ENCODE measurements at places on chromosomes 2 and 18. TPM values are rescaled to one million over a fixed set of nuclear protein-coding genes. Genes with fewer than 3 reads are reported as not detected.

Gene ATP8B1
- 54.6 TPM for total RNA-seq

Gene M1AP
- not detected for total RNA-seq

Gene SPATS2L
- 75.7 TPM for total RNA-seq

Gene CNDP1
- not detected for total RNA-seq

Gene RAMP1
- total RNA-seq, result not detected

Data from mammary microvascular endothelial cell (primary cell).